Aorta (tissue), 5 donors: ENCODE measurements at places on chromosomes 3 and 15. TPM values are rescaled to one million over a fixed set of nuclear protein-coding genes. Genes with fewer than 3 reads are reported as not detected.

DNA sequence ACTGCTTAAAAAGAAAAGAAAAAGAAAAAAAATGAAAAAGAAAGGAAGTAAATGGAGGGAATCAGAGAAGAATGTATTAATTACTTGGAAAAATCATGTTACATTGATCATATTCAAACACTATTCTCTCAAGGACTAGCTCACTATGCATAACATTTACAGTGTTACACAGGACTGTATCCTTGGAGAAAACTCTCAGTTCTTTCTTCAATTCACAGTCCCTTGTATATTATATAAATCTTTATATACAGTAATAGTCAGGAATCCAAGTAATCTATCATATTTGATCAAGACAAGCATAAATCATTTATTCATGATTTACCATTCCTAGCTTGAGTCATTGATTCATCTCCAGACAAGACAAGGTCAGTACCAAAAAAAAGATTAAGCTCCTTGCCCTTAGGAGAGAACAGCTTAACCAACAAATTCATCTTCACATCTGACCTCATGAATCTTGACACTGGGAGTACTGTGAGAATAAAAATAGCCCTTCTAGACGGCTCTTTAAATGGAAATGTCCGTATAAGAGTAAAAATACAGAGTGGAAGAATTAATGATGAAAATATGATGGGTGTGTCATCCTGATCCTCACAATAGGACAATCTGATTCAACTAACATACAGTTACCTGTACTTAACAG lies 980.4 kb downstream of the NAALADL2 start:
- no peaks in the 10 kb centered on the region for H3K4me1 ChIP-seq
- no peaks in the 10 kb centered on the region for H3K27me3 ChIP-seq
- no peak for DNase-seq
- no peaks in the 10 kb centered on the region for H3K36me3 ChIP-seq
- H3K27ac ChIP-seq = no peak overlapping the region

DNA sequence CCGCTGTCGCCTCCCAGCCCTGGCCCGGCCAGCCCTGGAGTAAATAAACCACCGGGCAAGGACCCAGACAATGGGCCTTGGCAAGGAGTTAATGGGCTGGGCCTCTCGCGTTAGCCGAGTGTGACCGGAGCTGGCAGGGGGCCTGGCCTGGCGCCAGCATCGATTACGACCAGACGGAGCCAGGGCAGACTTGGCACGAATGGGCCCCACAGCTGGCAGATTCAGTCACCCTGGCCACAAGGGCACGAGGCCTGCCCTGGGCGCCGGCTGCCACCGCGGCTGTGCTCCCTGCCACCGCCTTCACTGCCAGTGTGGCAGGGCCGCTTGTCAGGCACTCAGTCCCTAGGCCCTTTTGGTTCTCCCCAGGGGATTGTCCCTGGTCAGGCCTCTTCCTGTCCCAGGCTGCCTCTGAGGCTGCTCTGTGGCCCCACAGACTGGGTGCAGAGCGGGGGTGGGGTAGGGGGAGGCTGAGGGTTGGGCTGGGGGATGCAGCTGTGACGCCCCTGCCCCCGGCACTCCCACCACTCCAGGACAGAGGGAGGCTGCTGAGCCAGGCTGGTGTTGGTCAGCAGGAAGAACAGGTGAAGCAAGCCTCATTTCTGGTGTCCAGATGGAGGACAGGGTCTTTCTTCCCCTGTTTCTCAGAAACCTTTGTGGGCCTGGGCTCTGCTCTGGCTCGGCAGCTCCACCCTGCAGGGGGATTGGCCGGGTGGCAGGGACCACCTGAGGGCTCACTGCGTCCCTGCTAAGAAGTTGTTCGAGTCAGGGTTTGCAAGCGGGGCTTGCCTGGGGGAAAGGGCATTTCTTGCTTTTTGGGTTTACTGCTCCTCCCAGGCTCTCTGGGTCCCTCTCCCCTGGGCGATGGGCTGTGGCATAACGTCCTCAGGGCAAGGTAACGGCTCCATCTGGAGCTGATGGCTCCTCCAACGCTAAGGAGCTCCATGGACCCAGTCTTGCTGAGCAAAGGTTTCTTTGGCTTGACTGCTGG lies 30.5 kb upstream of the SRP14 start:
- H3K27ac ChIP-seq = peak overlapping the region; percentile 20
- H3K36me3 ChIP-seq = no peaks in the 10 kb centered on the region
- H3K4me1 ChIP-seq = peaks cover 4% of the 10 kb centered on the region
- no peaks in the 10 kb centered on the region for H3K27me3 ChIP-seq

- no peaks in the 10 kb centered on the region for H3K27me3 ChIP-seq
- no peak overlapping the region for H3K27ac ChIP-seq
- no peak for DNase-seq
These were observed 266.5 kb downstream of the ADAMTS17 start for GRCh38 chr15:100075229-100075628.

ADPRH gene
- 13.9 TPM for total RNA-seq

MASP1 gene
- 6.0 TPM for total RNA-seq

CCDC13 gene
- 2.5 TPM for total RNA-seq
